ENCODE measurements at places on chromosomes 2 and 18.

- no peak for DNase-seq
Observed at GRCh38 chr18:57081899-57082298, 65.0 kb upstream of the BOD1L2 start.

GRCh38 chr2:166627893-166628292, 133.8 kb upstream of the SCN7A start:
- no peak for DNase-seq

DNA sequence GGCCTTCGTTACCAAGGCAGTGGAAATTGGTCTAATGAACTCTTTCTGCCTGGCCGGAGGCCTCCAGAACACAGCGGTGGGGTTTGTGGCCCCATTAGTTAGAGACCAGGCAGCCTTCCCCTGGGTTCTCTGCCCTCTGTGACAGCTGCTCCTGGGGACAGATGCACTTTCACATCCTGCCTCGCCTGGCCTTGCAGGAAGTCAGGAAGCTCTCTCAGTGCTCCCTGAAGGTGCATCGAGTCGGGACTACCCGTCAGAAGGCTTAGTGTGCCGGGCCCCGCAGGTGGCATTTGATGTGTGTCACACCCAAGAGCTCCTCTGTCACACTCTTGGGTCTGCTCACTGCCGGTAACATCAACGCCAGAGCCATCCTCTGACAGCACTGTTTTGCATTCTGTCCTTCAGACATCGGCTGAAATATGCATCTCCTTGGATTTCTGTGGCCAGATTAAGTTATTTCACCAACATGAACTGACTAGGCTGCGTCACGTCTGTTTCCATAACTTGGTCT, 158.3 kb downstream of the LDLRAD4 start:
- DNase-seq, result peak; percentile 51

GRCh38 chr18:69330385-69331005, 70.2 kb upstream of the DOK6 start:
- DNase-seq, result no peak

DNA sequence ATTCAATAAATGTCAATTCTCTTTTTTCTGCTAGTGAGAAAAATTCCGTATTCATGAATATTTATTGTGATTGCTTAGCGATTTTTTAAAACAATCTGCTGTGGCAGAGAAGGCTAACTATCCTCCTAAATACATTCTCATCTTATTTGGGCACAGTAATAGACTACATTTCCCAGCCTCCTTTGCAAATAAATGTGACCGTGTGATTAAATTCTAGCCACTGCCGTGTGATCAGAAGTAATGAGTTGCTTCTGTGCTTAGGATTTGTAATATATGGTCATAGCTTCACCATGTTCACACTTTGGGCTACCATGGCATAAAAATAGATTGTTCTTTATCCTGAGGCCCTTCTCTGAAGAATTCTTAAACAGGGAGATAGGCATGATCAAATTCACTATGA, 179.6 kb downstream of the FAM124B start:
- DNase-seq, result no peak

DNA sequence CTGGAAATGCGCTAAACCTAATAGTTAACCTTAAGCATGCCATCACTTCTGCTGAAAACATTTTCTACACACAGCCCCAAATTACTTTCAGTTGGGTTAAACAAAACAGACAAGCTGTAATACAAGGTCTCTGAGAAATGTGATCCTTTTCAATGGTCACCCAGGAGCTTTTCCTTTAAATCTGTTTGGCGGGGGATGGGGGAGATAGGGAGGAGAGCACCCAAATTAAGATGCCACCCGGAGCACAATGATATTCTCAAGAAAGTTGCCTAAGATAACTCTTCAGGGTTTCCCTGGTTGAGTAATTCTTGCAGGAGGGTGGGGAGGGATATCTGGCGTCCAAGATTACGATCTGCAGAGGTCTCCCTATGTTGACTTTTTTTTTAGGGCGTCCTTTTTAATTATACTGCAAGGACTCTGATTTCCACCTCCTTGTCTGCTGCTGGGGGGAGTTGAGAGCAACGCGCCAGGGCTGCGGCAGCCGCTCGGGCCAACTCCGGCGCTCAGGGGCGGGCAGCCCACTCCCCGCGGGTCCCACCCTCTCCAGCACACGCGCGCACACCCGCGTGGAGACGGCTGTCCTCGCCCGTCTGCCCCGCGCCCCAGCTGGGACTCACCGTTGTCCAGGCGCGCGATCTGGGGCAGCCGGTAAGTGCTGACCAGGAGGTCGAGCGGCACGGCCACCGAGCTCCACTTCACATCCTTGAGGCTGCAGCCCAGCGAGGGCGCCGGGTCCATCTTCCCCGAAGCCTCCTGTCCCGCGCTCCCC, 807 bp downstream of the GAREM1 start:
- DNase-seq, result no peak

GRCh38 chr2:2650608-2651375, 319.7 kb upstream of the MYT1L start:
- no peak for DNase-seq

GRCh38 chr18:72541871-72542332, 2.2 kb downstream of the CBLN2 start:
- DNase-seq, result no peak

GRCh38 chr2:51782921-51783765, 751.2 kb upstream of the NRXN1 start:
- no peak for DNase-seq

DNA sequence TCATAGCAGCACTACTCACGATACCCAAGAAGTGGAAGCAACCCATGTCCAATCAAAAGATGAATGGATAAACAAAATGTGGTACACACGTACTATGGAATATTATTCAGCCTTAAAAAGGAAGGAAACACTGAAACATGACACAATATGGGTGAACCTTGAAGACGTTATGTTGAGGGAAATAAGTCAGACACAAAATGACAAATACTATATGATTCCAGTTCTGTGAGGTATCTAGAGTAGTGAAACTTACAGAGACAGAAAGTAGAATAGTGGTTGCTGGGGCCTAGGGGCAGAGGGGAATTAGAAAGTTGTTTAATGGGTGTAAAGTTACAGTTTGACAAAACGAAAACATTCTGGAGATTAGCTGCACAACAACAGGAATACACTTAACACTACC, 24.7 kb downstream of the TLK1 start:
- DNase-seq, result no peak

GRCh38 chr2:99789849-99790248, 300.0 kb upstream of the REV1 start:
- no peak for DNase-seq

DNA sequence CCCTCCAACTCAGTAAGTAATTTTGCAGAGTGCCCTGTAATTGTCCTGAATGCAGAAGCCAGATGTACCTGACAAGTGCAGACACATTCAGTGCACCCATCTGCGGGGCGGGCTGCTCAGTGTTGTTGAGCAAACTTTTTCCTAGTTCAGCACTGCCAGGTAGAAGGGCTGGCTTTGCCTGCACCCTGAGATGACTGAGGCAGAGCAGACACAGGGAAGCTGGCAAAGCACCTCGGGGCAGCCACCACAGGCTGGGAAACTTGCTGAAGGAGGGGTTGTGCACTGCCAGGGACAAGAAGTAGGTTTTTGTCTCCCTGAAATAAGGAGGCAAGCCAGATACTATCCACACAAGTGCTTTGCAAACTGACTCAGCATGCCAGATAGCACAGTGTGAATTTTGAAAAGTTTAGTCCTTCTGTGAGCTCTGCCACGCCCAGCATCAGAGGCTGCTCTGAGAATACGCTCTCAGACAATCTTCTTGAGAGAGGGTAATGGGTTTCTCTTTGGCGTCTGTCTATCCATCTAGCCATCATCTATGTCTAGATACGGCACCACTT, 62.3 kb downstream of the SOWAHC start:
- DNase-seq, result no peak

GRCh38 chr2:100745604-100746003, 74.3 kb upstream of the NPAS2 start:
- DNase-seq, result no peak

- no peak for DNase-seq
Observed at GRCh38 chr2:143584936-143585335, 455.7 kb downstream of the ARHGAP15 start.

DNA sequence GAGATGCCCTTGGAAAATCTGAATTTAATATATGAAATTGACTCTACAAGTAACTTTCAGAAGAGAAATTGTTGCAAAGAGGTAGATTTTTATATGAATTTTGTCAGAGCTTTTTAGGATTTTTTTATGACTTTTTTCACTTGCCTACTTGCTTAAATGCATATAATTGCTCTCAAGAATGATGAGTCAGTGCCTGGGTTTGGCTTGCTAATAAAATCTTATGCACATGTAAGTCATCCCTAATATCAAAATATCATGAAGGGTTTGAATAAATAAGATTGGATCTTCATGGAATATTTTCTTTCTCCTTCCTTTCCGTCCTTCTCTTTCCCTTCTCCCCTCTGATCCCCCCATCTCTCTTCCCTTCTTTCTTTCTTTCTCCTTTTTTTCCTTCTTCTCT, 354.1 kb downstream of the TXNL1 start:
- DNase-seq, result no peak

DNA sequence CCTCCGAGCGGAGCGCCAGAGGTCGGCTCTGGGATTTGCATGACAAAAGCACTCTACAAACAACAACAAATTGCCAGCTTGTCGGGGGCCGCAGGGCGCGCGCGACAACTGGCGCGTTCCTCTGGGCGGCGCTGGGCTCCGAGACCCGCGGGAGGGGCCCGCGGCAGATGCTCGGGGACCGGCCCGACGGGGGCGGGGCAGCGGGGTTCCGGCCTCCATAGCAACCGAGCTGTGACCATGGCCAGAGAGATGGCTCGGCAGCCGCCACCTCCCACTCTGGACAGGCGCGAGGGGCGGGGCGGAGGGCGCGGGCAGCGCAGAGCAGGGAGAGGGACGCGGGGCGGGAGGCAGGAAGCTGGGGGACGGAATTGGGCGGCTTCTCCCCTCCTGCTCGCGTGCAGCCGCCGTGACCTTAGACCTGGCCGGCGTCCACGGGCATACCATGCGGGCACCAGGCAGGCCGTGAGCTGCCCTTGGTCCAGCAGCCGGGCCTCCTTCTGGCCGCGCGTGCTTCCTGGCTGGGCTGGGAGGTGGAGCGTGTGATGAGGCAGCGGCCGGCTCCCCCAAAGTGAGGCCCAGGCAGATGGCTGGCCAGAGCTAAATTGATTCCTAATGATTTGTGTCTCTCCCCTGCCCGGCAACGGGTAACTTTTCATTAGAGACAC, 171.5 kb downstream of the CELF4 start:
- DNase-seq, result no peak

DNA sequence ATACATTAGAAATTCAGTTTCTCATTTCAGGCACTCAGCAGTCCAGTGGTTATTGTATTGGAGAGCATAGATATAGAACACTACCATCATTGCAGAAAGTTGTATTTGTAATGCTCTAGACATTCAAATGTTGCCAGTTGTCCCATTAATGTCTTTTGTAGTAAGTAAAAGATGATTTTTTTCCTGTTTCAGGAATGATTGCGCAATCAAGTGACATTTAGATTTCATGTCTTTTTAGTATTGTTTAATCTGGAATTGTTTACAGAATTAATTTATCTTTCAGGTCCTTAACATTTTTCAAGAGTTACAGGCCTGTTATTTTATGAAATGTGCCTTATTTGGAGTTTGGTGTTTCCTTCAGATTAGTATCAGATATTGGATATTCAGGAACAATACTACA, 134.7 kb downstream of the MSTN start:
- DNase-seq, result no peak

DNA sequence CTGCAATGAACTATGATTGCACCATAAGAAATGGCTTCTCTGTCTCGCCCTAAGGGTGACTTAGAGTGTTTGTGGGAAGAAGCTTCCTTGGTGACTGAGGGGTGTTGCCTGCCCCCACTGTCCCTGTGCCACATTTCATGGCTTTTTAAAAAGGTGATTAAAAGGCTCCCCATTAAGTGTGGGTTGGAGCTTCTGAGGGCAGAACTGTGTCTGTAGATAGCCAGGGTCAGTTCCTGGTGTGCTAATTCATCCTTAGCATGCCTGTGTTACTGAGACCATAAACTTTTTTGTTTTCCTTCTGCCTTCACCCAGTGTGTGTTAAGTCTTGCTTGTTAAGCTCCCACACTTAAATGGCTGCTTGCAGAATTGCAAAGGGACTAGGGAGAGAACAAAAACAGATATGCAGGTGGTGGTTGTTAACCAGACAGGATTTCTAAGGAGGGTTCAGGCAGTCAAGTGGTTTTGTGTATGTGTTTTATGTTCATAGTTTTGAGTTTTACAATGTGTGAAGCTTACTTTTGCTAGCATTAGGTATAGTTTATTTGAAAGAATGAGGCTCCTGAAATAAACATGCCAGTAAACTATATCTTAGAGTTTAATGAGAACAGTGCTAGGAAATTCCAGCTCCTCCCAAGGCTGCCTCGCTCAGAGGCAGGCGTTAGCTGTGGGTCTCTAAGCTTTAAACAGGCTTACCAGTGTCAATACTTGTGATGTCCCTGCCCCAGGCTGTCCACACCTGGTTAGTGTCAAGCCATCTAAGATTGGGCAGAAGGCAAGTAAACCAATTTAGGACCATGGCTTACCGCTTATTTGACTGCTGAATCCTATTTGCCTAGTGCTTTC, 14.5 kb downstream of the CERS6 start:
- no peak for DNase-seq

- no peak for DNase-seq
Observed at GRCh38 chr18:59921384-59921891, 21.6 kb downstream of the PMAIP1 start.

- no peak for DNase-seq
Observed at GRCh38 chr2:171346723-171347557, 86.8 kb downstream of the METTL8 start.

- no peak for DNase-seq
Observed at GRCh38 chr2:240278661-240279060, 138.2 kb upstream of the OTOS start.

DNA sequence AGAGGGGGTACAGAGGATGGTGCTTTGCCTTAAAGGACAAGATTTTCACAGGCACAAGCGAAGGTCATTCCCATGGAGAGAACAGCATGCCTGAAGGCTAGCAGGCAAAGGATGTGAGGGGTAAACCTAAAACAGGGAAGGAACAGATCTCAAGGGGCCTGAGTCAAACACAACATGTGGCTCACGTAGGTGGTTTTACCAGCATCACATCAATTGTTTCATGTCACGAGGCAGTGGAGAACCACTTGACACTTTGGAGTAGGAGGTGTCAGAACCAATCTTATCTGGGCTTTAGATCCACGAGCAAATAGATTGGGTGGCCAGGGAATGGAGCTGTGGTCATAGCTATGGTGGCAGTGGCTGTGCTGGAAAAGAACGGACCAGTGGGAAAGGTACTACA, 8.4 kb downstream of the COX5B start:
- no peak for DNase-seq

GRCh38 chr2:182980115-182980514, 58.1 kb downstream of the NCKAP1 start:
- DNase-seq, result no peak

GRCh38 chr2:175007510-175007909, 2.3 kb upstream of the CHN1 start:
- DNase-seq, result no peak

DNA sequence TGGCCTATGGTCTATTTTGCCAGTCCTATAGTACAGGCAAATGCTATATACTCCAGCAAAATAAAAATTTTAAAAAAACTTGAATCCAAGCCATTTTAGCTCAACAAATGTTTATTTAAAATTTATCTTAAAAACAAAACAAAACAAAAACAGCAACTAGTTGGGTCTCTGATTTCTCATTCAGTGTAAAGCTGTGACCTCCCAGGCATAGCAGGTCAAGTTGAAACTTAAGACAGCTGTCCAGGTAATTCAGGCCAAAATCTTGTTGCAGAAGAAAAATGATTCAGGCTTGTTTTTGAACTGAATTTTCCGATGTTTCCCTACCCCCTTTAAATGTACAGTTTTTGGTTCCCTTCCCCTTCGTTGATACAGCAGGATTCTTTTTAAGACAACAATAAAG, 58.5 kb downstream of the CABLES1 start:
- no peak for DNase-seq

All from activated T-cell treated with anti-CD3 and anti-CD28 coated beads for 1 hour (primary cell).